CD14-positive monocyte (primary cell): ENCODE measurements at places on chromosomes 4 and X. TPM values are rescaled to one million over a fixed set of nuclear protein-coding genes. Genes with fewer than 3 reads are reported as not detected.

DNA sequence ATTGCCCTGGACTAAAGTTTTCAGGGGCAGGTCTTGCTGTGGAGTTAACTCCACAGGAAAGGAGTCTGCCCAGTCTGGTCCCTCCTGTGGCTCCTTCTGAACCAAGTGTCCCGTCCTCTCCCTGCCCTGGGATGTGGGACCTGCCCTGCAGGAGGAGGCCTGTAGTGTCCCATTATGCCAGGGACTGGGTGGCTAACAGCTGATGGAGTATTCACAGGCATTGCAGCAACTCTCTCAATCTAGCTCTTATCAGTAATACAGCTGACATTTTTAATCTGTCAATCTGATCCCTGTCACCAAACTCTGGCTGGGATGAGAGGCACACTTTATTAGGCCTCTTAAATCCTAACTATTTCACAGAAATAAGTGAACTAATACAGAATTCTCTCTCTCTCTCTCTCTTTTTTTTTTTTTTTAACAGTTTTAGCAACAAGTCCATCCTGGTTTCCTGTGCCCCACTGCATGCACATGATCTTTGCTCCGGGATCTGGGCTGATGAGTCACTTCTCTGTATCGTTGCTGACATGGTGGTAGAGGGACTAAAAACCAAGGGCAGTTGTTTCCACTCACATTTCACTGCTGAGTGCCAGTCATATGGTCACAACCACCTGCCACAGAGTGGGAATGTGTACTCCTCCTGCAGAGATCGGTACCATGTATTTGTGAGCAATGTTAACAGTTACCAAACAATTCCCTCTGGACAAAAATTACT, 39.1 kb downstream of the HAND2 start:
- no peak for DNase-seq

DNA sequence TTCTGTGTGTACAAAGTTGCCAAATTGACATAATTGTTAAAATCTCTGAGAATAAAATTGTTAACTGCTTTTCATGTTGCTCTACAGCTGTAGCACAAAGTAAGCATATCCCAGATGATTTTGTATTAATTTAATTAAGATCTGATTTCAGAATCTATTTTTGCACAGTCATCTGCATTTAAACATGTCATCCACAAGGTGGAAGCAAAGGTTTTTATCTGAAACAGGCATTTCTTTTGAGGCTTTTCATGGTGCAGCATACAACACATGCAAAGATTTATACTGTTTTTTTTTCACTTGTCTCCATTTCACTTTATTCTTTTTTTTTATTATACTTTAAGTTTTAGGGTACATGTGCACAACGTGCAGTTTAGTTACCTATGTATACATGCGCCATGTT, 51.2 kb downstream of the GC start:
- DNase-seq, result no peak

DNA sequence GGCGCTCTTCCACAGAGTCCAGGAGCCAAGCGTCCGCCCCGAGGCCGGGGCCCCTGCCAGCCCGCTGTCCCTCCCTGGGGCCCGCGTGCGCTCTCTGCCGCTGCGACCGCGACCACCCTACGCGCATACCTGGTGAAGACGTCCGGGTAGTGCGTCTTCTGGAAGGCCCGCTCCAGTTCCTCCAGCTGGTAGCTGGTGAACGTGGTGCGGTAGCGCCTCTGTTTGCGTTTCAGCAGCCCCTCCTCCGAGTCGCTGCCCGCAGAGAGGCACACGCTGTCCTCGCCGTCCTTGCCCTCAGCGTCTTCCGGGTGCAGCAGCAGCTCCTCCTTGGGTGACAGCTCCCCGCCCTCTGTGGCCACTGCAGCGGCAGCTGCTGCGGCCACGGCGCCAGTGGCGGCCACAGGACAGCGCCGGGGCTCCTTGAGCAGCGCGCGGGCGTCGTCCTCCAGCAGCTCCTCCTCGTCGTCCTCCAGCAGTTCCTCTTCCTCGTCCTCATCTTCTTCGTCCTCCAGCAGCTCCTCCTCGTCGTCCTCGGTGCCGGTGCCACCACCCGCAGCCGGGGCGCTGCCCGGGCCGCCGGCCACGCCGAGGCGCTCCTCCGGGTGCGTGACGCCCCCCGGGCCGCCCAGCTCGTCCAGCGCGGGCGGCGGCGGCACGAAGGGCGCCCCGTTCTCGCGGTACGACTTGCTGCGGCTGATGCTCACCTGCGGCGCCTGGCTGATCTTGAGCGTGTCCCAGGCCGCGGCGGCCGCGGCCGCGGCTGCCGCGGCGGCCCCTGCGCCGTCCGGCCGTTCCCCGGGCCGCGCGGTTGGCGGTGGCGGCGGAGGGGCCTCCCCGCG, 2.8 kb downstream of the ARX start:
- peak; percentile 6 for DNase-seq

GRCh38 chr4:116829187-116829586, 256.2 kb downstream of the TRAM1L1 start:
- no peak for DNase-seq

DNA sequence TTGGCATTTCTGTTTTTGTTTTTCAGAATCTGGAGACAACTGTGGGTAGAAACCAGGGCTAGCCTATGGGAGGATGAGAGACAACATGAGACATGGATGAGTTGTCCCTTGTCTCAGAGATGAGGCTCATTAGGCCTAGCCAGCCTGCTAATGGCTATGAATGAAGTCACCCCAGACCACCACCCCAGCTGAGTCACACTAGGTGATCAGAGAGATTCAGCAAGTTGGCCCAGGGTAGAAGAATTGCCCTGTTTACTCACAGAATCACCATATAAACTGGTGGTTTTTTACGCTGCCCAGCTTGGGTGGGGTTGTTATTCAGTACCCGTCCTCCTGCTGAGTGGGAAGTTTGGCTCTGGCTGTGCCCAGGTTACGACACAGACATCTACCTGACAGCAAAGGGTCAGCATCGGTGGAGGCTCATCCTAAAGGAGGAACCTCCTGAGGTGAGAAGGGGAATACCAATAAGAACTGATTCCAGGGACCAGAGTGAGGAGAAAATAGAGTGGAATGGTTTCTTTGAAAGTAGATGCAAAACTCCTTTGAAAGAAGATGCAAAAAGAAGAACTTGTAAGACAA, 17.2 kb upstream of the ARSJ start:
- no peak for DNase-seq

- no peak for DNase-seq
These were observed 37.8 kb downstream of the PHKA2 start for GRCh38 chrX:18946157-18946556.

DNA sequence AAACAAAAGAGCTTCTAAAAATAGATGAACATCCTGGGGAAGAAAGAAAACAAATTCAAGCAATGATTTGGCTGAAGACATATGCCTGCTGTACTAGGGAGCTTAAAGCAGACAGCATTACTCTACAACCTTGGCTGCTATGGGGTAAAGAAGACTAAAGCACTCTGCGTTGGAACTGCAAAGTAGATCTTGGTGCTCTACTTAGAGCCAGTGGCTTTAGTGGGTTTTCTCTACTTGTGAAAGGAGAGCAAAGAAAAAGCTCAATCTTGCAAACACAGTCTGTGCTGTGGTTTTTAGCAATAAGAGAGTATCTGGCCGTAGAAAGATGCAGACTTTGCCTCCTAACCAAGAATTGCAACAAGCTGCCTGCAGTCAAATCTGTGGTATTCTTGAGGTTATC, 334.7 kb upstream of the NDST3 start:
- no peak for DNase-seq

GRCh38 chr4:110415478-110415877, 60.5 kb upstream of the ENPEP start:
- no peak for DNase-seq

DNA sequence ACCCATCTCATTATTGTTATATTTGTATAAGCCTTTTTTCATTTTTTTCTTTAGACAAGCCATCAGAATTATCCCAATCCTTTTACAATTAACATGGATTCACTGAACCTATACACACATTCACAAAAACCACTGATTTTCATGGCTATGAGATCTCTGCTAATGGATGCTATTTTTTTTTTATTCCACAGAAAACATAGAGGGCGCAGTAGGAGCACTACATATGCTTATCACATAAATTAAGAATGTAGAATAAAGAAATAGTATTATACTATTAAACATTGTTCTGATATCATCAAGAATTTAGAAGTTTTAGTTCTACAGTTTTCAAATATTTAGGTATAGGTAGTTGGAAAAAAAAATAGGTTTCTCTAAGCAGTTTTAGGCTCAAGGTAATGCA, 1477.4 kb downstream of the ARAP2 start:
- no peak for DNase-seq

- DNase-seq, result no peak
These were observed 2396.7 kb downstream of the PCDH7 start for GRCh38 chr4:33116871-33117270.

GRCh38 chr4:87982446-87983010, 7.0 kb downstream of the SPP1 start:
- no peak for DNase-seq

DNA sequence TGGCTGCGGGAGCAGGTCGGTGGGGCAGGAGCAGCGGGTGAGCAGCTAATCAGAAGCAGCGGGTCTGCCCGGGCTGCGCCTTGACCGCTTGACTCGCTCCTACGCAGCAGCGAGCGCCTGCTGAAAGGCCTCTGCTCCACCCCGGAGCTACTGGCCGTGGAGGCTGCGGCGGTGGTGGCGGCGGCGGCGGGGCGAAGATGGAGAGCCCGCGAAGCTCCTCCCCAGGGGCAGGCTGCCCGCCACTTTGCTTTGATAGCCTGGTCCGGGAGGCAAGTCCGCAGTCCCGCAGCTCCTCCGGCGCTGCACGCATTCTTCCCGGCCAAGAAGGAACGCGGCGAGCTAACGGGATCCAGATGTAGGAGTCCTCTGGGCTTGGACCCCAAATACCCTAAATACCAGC, 36.7 kb downstream of the PJA1 start:
- DNase-seq, result no peak

DNA sequence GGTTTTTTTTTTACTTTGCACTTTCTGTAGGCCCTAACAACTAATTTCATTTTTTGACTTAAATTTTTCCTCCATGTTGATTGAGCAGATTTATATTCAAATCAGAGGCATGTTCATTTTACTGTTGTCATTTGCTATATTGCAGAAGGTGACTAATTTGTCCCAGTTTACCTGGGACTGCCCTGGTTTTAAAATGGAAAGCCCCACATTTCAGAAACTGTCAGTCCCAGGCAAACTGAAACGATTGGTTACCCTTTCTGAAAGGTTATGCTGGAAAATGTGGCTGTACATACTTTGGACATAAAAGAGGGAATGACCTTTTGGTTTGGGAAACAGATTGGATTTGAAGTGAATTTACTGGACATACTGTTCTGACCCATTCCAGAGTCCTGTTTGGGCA, 160.0 kb downstream of the SPCS3 start:
- no peak for DNase-seq

DNA sequence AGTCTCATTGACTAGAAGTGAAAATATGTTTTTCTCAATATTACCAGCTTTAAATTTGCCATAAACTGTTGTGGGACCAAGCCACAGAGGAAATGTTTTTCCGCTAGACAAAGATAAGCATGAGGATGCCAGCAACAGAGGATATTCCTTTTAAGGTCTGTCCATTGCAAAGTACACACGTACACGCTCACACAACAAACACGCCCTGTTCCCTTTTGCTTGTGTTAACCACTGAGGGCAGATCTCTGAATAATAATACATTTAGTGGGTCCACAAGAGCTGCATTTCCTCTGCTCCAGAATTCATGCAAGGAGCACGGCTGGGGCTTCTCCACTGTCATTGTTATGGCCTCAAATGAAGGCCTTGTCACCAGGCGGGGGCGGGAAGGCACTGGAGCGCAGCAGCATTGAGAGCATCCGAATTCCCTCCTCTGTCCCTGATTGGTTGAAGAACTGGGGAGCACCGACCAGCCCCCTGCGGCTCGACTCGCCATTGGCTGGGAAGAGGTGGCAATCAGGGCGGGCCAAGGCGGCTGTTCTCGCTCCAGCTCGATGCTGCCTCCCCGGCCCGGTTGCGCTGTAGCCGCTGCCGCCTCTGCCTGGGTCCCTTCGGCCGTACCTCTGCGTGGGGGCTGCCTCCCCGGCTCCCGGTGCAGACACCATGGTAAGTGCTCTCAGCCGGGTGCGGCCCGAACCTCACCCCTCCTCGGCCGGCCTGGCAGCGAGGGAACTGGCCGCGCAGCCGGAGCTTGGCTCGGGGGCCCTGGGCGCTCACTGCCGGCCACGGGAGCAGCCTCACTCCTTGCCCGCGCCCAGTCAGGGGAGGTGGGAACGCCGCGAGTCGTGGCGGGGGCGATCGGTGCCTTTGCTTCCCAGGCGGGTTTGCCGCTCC, at the start of gene GUCY1B1:
GUCY1B1 (plus strand) TSS at position 541 of the 891 bp plus-strand sequence; CDS start at position 661, 120 bp downstream.
- DNase-seq, result peak; percentile 90

DNA sequence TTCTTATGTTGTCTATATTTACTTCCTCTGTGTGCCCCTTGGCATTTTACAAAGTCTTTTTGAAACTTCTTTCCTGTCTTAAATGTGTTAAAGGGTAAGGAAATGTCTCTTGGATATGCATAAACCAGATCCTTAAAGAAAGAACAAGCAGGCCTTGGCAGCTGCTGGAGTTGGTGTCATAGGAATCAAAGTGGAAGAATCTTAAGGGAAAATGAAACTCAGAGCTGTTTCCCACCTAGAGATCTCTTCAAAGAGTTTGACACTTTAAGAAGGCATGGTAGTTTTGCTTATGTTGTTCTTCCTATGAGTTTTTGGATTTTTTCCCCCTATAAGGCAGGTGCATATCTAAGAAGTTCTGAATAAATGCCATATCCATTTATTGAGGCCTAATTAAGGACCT, 37.0 kb upstream of the CWH43 start:
- no peak for DNase-seq

GRCh38 chrX:103793545-103793940, 16.9 kb downstream of the PLP1 start:
- no peak for DNase-seq

GRCh38 chrX:21606002-21606401, 52.1 kb downstream of the KLHL34 start:
- DNase-seq, result no peak

DNA sequence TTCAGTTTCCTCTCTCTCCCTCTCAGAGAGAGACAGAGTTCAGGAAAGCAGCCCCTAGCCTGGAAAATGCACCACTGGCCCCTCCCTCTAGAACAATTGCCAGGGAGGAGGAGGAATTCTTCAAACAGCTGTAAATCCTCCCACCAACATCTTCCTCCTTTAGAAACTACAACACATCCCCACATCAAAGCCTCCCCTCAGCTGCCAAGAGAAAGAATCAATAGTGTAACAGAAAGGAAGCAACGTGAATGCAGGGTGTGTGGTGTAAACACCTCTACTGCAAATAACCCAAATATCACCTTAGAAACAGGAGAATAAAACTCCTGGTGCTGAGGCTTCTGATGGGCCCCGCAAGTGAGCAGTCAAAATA, 249.9 kb upstream of the GATB start:
- DNase-seq, result no peak

Gene CLCN4
- polyA plus RNA-seq, result 1.9 TPM

Gene NEUROG2
- polyA plus RNA-seq, result not detected
